HFF-Myc (cell line): ENCODE measurements at places on chromosomes 5 and 9.

- no peak for DNase-seq
These were observed 23.6 kb upstream of the ANXA2R start for GRCh38 chr5:43063721-43064171.

- DNase-seq, result no peak
These were observed 7.6 kb downstream of the INVS start for GRCh38 chr9:100106616-100107015.

DNA sequence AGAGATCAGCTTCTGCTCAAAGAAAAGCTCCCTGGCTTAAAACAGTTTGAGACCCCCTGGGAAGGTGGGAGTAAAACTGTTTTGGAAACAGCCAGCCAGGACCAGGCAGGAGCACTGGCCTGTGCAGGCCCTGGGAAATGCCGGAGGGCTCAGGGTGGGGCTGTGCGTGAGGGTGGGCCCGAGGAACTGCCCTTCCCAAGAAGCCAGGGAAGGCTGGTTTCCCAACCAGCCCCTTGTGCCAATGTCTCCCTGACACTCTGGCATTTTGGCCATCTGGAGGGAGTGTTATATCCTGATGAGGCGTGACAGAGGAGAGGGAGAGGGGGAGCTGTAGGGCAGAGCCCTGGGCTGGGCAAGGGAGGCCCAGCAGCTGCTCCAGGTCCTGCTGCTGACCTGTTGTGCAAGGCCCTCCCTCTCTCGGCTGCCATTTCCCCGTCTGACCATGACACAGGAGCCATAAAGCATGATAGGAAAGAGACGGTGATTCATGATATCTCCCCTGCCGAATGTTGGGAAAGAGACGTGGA lies 16.1 kb downstream of the OLFML2A start:
- no peak for DNase-seq

DNA sequence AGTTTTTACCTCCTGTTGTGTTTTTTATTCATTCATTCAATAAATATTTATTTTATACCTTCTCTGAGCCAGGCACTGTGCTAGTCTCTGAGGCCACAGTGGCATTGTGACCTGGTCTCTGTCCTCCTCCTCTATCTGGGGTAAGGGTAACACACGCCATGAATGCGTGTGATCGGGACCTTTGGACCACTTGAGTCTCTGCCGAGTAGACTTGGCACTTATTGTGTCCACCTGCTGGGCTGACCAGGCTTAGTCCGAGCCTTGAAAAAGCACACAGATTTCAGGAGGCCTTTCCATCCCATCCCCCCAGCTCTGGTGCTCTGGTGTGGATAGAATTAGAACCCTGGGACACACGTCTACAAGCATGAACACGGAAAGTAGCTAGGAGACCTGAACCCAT lies 58.7 kb downstream of the ERGIC1 start:
- DNase-seq, result no peak

GRCh38 chr5:124701016-124701415 lies 45.4 kb downstream of the ZNF608 start:
- DNase-seq, result no peak

DNA sequence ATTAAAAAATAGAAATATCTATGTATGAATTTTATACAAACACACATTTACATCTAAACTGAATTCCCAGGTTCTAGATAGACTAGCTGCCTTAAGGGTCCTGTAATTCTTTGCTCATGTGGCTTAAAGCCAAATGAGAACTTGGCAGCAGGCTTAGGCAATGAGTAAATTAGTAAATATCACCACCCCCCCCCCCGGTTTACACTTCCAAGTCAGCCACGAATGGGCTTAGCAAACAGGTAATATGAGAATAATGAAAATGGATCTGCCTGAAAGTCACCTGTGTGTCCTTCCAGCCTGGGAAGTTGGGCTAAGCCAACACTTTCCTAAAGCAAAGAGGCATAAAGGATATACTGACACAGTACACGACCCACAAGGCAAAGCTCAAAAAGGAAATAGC lies 108.6 kb downstream of the KLHL3 start:
- DNase-seq, result no peak

DNA sequence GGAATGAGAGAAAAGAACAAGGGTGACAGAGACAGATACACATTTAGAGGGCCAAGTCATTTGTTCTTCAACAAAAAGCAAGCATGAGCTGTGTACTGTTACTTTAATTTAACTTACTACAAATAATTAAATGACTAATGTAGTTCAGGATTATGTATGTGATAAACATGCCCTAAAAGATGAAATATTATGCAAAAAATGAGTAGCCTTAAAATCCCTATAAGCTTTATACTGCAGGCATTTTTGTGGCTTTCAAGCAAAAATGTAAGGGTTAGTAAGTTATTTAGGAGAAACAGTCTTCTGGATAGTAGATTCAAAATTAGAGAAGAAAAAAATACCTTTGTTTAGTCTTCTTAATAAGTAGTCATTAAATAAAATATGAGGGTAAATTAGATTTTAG lies 431.2 kb downstream of the CSNK1G3 start:
- no peak for DNase-seq

GRCh38 chr9:126698251-126698650 lies 84.5 kb downstream of the LMX1B start:
- DNase-seq, result no peak
